Panc1 (cell line): ENCODE measurements at places on chromosomes 5 and 9.

GRCh38 chr9:104412238-104412637 is 91.8 kb upstream of the OR13F1 start:
- DNase-seq: no peak

GRCh38 chr5:133589286-133589685 is 23.1 kb downstream of the FSTL4 start:
- DNase-seq: no peak

- DNase-seq: no peak
These were observed 30.2 kb downstream of the LRRC70 start for GRCh38 chr5:62608529-62609511.

DNA sequence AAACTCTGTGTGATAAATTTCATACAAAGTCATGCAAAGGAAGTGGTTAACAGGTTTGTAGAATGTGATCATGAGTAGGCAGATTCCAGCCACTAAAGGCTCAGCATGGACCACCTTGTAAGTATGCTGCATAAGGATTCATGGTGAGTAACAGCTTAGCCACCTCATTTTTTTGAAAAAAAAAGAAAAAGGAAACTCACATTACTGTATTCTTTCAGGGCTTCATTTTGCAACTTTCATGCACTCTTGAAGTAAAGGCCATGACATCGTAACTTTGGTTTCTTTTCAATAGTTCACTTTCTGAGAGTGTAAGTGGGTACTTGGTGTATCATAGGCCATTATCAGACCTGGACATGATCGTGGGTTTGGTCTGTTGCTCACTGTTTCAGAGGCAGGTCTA is 175.1 kb downstream of the PCSK1 start:
- no peak for DNase-seq

DNA sequence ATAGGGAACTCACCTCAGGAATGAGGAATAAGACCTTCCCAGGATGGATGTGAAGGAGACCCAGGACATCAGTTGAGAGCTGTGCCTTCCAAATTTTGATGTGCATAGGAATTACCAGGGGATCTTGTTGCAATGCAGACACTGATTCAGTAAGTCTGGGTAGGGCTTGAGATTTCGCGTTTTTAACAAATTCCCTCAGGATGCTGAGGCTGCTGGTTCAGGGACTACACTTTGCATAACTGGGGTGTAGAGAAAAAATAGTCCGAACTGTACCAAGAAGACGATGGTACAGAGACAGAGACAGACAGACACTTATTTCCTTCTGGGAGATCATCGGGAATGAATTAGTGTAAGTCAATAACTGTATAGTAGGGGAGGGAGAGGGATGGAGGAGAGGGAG is 82.3 kb upstream of the FREM1 start:
- no peak for DNase-seq

DNA sequence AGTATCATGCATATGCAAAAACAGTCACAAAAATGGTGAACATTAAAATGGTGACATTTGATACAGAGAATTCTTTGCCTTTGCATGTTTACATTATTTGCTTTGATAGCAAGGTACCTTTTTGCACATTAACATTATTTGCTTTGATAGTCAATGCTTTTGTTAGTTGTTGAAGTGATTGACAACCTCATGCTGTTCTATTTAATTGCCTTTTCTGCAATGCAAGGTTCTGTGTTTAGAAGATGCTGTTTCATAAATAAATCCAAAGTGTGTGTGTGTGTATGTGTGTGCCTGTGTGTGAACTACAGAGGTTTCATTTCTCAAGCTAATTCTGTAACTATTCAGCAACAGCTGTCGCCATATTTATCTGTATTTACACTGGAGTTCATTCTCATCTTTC is 668.7 kb downstream of the NR2F1-AS1 start:
- DNase-seq: no peak

DNA sequence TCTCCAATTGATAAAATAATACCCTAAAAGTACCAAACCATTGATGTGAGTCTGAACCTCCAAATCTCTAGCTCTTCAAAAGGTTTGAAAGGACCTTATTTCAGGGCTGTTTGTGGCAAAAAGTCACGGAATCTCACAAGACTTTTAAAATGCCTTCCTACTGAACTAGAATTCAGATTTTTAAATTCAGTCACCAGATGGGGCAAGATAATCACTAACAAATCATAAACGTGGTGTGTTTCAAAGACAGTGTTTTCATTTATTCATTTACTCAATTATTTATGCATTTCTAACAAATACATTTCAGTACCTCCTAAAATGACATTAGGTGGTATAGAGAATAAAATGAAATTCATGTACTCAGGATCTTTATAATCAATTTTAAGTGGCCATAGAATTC is 68.2 kb upstream of the SMC2 start:
- no peak for DNase-seq

GRCh38 chr5:78953092-78953800 is 31.9 kb downstream of the ARSB start:
- DNase-seq: no peak

DNA sequence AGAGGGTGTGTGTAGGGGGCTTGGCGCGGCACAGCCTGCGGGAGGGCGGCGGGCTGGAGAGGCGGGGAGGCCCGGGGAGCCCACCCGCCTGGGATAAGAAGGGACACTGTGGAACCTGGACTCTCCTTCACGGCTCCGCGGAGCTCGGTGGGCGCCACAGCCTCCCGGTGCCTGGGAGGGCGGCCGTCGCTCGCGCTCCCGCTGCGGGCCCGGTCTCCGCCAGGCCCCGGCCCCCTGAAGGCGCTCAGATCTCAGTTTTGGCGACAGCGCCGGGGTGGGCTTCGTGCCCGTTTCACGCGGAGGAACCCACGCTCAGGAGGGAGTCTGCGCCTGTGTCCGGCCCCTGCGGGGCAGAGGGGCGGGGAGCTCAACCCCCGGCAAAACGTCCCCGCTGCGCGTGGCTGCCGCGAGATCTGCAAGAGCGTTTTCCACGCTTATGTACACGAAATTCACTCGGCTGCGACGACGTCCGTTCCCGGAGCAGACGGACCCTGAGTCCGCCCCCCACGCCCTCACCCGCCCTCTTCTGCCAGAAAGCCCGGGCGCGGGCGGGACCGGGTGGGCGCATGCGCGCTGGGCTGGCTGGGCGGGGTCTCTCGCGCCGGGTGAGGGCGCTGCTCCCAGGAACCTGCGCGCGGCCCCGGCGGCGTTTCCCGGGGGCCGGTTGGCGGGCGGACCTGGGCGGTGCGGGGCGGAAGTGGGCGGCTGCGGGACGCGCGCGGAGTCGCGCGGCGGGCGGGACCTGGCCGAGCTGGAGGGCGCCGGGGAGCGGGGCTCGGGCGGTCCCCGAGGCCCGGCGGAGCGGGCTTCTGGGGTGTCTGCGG is at the start of gene NELFB:
Gene NELFB, plus strand, starts transcription at position 704 of the 824 bp plus-strand sequence.
- DNase-seq: no peak

DNA sequence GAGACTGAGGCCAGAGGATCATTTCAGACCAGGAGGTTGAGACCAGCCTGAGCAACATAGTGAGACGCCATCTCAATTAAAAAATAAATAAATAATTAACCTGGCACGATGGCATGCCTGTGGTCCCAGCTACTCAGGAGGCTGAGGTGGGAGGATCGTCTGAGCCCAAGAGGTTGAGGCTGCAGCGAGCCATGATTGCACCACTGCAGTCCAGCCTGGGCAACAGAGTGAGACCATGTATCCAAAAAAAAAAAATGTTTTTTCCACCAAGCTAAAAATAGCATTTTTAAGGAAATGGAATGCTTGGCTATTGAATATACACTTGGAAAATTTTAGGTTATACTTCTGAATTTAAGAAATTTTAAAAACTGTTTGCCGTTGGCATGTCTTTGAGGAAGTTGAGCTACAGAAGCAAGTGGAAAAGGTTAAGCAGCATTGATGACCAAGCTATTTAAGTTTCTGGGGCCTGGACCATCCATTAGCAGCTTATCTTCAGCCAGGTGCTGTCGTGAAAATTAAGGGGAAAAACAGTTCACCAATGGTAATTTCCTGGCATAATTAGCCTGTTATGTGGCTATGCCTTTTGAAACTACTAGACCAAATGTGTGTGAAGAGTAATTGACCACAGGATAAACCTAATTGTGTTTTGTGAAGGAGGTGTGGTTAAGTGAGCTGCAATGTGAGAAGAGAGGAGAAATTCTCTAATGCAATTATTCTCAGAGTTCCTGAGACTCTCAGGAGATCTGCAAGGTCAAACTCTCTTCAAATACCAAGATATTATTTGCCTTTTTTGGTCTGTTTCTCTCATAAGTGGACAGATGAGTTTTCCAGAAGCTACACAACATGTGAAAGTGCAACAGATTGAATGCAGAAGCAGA is 21.0 kb downstream of the F2R start:
- DNase-seq: no peak

- DNase-seq: no peak
These were observed 167.5 kb downstream of the CDK5RAP2 start for GRCh38 chr9:120412425-120412951.

GRCh38 chr9:114472765-114473446 is 32.4 kb downstream of the WHRN start:
- DNase-seq: no peak

DNA sequence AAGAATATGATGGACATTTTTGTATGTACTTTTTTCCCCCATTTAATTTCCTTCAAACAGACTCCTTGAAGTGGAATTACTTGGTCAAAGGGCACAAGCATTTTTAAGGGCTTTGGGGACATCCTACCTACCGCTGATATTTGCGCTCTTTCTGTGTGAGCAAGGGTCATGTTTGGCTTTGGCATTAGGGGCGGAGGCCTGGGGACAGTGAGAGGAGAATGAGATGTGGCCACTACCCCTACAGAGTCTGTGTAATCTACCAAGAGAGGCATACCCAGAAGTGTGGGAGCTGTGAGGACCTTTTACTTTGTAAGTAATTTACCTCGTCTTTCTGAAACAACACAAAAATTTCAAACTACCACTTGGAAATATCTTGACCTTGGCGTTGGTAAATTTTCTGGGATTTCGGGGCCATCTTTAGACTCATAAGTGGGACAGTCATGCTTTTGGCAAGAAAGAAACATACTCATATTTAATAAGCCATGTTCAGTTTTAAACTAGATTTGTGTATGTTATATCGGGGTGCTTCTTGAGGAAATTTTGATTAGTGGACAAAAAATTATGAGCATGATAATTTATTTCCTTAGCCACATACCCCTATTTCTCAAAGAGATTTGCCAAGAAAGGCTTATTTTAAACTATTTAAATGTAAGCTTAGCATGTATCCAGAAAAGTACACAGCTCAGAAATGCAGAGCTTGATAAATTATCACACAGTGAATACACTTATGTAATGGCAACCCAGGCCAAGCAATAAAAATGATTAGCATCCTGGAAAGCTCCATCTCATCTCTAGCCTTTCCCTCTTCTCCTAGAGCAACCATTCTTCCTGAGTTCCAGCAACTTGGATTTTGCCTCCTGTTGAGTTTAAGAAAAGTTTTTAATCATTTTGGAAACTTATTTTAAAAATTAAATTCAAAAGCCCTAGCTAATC is 63.6 kb downstream of the ARHGAP26 start:
- no peak for DNase-seq

- DNase-seq: no peak
These were observed 101.3 kb downstream of the SH3TC2 start for GRCh38 chr5:148961261-148962199.

DNA sequence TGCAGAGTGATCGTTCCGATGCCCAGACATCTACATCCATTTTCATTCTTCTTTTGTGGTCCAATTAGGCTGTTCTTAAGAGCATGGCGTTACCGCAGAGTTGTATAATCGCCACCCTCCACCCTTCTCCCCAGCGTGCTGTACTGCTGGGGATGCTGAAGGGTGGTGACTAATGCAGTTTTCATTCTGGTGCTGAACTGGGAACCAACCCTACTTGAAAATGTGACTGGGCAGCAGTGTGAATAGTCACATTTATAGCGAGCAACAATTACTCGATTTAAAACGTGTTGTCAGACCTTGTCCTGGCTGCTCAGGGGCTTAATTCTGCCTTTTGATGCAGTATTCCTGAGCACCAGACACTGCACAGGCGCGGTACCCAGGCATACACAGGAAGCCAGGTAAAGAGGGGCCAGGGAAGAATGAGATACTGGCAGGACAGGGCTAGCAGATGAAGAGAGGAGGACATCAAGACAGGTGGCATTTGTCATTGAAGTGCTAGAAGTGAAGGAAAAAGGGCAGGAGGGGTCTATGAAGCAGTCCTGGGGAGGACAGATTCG is 719 bp upstream of the ISCA1 start:
- no peak for DNase-seq

GRCh38 chr9:134390537-134390936 is 64.3 kb downstream of the RXRA start:
- DNase-seq: no peak

DNA sequence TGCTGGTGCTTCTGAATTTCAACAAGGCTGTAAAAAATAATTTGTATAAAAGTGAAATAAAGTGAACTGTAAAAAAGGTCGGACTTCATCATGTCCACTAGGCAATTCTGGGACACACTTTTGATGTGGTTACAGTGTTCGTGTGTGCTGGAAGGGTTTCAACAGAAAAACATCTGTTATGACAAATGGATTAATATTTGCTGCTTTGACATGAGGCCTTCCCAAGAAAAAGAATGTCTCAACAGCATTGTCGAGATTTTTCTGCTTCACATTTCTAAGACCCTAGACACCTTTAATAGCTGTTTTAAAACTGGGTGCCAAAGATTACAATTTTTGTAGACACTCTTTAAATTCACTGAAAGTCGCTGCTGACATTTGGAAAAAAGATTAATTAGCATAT is 216.6 kb downstream of the SLC12A2 start:
- DNase-seq: no peak

- no peak for DNase-seq
These were observed 52.1 kb downstream of the GRIA1 start for GRCh38 chr5:153542536-153542935.

DNA sequence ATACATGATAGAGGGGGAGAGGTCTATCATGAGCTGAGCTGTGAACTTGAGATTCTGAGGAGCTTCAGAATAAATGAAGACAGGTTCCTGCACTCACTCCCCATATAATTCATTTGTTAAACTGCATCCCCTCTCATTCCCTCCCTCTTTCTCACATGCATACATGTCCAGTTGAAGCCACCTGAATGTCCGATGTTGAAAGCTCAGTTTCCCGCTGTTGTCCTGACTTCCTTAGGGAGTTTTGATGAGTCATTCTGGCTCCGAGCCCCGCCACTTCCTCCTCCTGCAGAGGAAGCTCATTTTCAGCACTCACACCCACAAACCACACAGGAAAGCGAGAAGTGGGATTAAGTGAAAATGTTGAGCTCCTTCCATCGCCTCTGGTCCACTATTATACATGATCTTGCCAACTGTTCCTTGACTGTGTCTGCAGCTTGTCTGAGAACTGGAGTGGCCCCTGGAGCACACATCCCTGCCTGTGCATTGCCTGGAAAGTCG is 121.2 kb downstream of the CEMIP2 start:
- no peak for DNase-seq

DNA sequence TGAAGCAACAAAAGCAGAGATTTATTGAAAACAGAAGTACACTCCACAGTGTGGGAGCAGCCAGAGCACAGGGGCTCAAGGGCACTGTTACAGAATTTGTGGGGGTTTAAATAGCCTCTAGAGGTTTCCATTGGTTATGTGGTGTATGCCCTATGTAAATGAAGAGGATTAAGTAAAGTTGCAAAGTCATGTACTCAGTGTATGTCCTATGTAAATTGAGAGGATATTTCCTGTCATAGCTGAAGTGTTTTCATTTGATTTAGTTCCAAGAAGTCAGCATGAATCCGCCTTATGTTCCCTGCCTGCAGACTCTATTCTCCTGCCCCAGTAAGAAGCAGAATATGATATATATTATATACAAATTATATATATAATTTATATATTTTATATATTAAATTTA is 966.0 kb upstream of the COX7C start:
- DNase-seq: no peak
